ENCODE measurements at places on chromosomes 3 and 15.

DNA sequence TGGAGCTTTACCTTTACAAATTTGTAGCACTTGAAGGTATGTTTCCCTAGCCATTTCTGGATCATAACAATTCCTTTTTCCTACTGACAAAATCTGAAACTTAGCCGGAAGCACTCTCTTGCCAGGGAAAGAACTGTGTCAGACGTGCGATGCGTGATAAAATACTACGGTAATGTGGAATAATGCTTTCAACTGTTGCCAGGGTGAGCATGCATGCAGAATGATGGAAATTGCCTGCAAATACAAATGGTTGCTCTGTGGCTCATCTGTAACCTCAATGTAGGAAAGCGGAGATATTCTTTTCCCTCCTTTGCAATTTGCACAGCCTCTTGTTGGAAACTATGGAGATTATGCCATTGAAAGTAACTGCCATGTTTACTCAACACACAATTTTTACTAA lies 736.5 kb upstream of the CFAP20DC start:
- DNase-seq = no peak

- no peak for DNase-seq
These were observed 134.8 kb downstream of the ADAMTS9 start for GRCh38 chr3:64552966-64553365.

DNA sequence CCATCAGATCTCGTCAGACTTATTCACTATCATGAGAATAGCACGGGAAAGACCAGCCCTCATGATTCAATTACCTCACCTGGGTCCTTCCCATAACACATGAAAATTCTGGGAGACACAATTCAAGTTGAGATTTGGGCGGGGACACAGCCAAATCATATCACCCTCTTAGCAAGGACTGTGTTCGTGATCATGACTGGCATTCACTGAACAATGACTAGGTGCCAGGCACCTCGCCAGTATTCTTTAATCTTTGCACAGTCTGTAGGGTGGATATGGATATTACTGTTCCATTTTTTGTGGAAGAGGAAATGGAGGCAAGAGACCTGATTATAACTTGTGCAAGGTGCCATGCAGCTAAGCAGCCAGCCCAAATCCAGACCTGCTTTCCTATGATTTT lies 77.5 kb downstream of the IGF1R start:
- no peak for DNase-seq

DNA sequence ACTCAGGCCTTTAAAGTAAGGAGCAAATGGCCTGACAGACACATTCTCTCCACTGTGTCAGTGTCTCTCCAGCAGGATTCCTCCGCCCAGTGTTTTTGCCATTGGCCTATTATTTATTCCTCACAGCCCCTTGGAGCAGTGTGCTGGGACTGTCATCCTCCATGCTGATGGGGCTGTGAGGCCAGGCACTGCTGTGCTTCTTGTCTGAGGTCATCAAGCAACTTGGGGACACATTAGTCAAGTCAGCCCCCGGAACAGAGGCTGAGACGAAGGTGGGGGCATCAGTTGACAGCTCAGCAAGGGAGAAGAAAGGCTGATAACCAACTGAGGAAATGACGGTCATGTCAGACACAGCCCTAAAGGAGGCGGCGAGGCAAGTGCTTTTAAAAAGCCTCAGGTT lies 67.4 kb downstream of the XXYLT1 start:
- DNase-seq = no peak

- no peak for DNase-seq
These were observed 229.1 kb upstream of the ADAMTS9 start for GRCh38 chr3:64916937-64917336.

DNA sequence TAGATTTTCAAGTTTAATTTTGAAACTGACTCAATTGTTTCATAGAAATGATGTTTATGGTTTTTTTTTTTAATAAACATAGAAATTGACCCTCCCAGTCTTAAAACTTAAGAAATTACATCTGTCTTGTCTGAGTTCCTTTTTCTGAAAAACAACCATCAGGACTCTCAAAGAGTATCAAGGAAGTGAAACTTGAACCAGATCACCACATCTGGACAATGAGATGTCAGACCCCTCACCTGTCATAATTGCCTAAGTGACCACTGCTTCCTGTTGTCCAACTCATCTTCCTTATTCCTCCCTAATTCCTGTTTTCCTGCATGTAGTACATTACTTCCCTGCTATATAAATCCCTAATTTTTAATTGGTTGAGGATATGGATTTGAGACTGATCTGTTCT lies 441.5 kb upstream of the ARHGEF26 start:
- no peak for DNase-seq

- no peak for DNase-seq
These were observed 508 bp downstream of the GORASP1 start for GRCh38 chr3:39106851-39107387.

DNA sequence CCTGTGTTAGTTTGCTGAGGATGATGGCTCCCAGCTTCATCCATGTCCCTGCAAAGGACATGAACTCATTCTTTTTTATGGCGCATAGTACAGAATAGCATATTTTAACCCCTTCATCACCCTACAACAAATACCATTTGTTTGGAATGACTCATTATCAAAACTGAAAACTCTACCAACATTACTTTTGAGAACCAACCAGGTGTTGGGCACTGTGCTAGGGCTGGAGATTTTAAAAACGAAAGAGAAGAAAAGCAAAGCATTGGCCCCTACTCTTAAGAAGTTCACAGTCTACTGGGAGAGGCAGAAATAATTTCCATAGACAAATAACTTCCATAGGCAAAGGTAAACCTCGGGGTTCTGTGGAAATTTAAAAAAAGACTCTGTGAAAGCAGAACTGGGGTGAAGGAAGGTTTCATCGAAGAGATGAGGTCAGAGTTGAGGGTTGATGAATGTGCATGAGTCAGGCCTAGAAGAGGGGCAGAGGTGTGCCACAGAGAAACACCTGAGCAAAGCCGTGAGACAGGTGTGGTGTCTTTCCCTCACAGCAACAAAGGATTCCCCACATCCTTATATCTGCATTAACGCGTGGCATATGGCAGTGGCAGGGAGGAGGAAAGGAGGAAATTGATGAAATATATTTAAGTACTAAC lies 51.0 kb downstream of the MCF2L2 start:
- DNase-seq = no peak

GRCh38 chr3:52614689-52615088 lies 71.0 kb downstream of the PBRM1 start:
- DNase-seq = no peak

- no peak for DNase-seq
These were observed 8.7 kb downstream of the MME start for GRCh38 chr3:155088706-155089345.

GRCh38 chr3:43077707-43078106 lies 28.2 kb downstream of the POMGNT2 start:
- no peak for DNase-seq

- no peak for DNase-seq
These were observed 53.5 kb downstream of the SEMA5B start for GRCh38 chr3:122973893-122974615.

DNA sequence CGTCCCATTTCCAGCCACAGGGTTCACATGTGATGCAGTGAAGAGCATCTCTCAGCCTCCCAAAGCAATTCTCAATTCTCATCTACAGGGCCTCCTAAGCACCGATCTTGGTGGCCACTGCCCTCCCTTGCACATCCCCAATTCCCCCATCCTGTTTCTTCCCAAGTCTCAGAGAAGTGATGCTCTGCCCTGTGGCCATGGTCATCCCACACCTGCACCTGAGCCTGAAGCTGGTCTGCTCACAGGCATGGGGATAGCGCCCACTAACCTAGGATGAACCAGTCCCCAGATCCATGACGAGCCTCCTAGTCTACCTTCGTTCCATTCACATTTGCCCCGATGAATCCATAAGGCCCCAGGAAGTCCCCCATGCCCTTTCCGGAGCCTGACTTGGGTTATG lies 201.5 kb downstream of the UACA start:
- DNase-seq = no peak

DNA sequence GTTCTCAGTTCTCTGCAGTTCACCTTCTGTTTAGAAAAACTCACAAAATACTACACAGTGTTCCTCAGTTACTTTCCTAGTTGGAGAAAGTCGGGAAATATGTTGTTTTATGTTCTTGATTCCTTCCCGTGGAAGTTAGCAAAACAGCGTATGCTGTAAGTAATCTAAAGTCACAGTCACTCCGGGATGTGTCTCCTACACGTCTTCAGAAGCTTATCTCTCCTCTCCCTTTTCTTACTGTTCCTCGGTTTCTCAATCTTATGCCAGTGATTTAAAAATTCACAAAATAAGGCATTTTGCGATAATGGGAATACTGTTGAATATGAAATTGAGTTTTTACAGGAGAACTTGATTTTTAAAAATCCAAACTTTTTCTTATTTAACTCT lies 1.7 kb downstream of the HEG1 start:
- no peak for DNase-seq

- no peak for DNase-seq
These were observed 513.0 kb downstream of the NTRK3 start for GRCh38 chr15:87743562-87743961.

DNA sequence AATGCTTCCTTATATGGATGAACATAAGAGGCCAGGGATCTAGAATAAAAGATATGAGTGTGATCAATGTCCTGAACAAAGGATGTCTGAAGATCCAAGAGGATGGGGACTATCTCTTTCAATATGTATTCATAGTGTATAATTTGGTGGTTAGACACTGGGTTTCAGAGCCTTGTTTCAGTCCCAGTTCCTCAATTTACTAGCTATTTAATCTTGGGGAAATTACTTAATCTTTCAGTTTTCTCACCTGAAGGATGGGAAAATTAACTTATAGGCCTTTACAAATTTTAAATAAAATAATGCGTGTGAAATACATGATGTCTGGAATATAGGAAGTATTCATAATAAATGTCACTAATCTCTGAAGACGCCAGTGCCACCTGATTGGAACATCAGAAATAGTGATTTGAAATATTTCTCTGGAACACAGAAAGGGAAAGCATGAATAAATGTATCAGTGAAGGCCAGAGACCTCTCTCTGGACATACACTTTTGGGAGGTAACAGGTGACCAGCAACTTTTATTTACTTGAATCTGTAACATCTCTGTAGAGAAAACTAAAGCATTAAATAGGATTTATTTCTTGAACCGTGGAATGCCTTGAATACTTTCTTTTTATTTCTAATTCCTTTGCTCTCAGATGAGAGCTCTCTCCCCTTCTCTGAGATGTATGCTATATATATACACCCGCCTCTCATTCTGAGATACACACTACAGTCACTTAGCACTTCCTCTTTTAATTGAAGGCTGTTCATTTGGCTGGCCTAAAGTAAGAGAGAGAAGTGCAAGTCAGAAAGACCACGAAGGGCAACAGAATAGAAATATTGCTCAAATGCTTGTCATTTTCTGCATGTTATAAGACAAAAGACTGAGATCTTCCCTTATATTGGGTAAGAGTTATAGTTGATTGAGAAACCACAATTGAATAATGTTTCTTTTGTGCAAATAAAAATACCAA lies 407.1 kb downstream of the LSAMP start:
- no peak for DNase-seq

DNA sequence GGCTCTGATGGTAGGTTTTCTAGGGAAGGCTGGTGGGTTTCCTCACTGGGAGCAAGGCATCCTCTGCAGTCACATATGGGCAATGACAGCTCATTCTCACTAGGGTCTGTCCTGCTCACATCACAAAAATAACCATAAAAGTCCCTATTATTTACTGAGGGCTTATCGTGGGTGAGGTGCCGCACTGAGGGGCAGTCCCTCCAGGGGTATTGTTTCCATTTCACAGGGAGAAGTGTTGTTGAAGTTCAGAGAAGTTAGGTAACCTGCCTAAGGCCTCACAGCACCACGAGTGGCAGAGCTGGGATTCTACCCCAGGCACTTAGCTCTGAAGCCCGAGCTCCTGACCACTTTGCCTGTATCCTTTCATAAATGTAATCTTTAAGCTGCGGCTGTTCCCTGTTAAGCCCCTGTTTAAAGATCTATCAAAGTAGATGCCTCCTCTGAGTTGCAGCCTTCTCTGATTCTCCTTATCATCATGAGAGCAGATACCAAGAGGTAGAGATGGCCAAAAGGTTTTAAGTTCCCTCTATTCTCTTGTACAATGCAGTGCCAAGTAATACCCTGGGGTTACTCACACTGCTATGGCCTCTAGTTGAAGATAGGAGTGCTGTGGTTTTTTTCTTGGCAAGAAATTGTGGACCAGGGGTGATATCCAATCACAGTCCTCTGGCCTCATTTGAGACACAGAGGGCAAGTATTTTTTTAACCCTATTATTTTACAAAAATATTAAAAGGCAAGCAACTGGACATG lies 107.0 kb downstream of the RPLP1 start:
- DNase-seq = no peak

GRCh38 chr15:84833447-84834228 lies 16.5 kb downstream of the ALPK3 start:
- no peak for DNase-seq

- no peak for DNase-seq
These were observed 438 bp downstream of the SHOX2 start for GRCh38 chr3:158105710-158106253.

GRCh38 chr3:115876876-115877614 lies 253.7 kb downstream of the GAP43 start:
- no peak for DNase-seq

- DNase-seq = no peak
These were observed 103.9 kb upstream of the HES1 start for GRCh38 chr3:194031867-194032635.

DNA sequence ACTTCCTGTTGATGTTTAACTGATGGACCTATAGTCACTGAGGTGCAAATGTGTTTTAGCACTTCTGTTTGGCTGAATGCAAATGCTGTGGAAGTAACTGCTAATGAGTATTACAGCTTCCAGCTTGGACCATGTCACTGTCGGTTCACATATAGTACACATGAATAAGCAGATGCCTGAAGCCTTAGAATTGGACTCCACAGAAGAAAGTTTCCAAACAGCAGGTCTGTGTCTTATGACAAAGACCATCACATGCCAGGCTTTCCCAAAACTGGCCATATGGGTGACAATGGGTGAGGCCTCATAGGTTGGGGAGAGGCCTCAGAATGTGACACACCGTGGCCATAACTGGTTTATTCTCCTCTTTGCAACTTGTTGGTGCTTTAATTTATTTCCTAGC lies 241.8 kb downstream of the WNT5A start:
- no peak for DNase-seq

- no peak for DNase-seq
These were observed 178.3 kb downstream of the SUCNR1 start for GRCh38 chr3:152051501-152052404.

- DNase-seq = no peak
These were observed 53.3 kb downstream of the GJD2 start for GRCh38 chr15:34701536-34701935.

DNA sequence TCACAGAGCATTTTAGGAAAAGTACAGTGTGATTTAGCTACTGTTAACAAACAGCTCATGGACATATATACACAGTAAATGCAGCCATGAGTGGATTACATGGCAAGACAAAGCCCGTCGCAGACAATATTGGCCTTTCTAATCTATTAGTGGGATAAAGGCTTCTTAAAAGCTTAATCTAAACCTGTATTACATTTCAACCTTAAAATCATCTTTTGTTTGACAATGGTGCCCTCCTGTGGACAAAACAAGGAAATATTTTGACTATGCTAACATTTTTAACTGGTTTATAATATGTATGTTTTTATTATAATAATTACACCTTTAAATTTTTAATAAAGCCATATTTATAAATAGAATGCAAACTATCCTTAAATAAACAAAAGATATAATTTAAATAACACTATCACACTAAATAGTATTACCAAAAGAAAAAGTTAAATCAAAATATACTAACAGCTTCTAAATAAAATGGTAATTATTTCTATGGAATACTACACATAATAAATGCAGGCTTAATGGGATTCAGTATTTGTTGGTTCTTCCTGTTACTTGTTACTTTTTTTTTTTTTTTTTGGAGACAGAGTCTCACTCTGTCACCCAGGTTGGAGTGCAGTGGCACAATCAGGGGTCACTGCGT lies 38.6 kb downstream of the TAFA4 start:
- DNase-seq = no peak
